ENCODE measurements at places on chromosomes 3 and 15.

DNA sequence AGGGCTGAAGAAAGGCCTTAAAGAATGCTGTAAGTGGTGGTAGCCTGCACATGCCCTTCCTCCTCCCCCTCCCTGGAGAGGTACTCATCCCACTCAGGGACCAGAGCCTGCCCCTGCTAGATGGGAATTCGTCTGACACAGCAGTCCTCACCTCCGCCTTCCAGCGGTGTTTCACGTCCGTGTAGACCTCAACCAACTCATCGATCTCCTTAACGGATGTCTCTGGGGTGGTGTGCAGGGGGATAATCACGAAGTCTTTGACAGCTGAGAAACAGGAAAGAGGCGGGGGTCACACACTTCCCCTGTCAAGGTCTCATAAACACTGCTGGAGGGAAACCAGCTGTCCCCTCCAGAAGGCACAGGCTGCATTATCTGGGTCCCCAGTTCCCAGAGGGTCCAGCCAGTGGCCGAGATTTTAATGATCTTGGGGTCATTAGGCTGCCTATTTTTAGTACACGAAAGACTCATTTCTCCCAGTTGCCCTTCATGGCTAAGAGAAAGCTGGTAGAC is 9.9 kb downstream of the DNASE1L3 start:
- no peak for DNase-seq

GRCh38 chr15:58521293-58521991 is 89.7 kb downstream of the LIPC start:
- DNase-seq = no peak

DNA sequence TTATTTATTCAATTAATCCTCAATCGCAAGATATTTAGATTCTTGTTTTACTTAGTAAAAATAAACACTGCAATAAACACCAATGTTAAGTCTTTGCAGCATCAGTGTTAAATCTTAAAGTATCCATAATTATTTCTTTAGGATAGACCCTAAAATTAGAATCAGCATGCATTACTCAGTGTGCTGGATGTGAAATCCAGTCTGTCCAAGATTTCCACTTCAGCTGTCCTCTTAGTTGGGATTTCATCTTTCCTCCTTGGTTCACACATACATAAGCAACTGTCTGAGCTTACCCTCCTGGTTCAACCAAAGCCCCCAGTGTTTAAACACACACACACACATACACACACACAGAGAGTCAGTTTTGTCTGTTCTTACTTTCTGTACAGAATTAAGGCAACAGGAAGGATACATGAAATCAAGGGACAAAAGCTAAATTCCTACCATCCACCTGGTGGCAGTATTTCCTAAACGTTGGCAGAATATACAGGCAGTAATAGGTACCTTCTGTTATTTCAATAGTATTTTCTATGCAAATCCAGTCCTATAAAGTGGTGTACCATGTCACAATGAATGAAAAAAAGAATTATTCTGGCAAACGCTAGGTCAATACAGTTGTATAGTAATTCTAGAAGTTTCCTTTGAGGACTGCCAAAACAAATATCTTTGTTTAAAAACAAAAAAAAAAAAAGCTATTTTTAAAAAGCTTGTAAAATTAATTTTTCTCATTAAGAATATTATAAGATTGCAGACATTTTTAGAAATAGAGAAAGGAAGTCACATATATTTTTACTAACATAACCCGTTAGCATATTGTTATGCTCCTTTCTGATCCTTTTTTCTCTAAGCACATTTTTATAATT is 27.3 kb upstream of the DMXL2 start:
- DNase-seq = peak; percentile 21

DNA sequence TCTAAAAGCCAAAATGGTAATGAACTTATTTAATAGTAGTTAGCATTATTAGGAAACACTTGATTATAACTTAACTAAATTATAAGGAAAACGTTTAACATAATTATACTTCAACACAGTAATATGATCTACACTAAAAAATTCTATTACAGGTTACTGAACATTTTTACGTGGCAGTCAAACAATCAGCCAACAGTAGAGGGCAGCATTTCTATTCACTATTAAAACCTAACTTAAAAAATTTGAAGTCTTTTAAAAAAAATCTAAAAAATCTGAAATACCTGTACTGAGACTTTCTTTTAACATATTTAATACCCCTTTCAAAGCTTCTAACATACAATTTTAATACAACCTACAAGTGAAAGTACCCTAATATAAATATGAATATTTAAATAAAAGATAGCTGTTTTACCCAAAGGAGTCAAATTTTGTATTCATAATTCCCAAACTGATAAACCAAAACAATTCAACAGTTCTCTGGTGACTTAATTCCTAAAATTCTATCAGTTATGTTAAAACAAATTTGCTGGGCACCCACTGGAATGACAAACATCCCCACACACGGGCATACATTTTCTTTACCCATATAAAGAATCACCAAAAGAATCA is 41.5 kb downstream of the DLG1 start:
- DNase-seq = no peak

DNA sequence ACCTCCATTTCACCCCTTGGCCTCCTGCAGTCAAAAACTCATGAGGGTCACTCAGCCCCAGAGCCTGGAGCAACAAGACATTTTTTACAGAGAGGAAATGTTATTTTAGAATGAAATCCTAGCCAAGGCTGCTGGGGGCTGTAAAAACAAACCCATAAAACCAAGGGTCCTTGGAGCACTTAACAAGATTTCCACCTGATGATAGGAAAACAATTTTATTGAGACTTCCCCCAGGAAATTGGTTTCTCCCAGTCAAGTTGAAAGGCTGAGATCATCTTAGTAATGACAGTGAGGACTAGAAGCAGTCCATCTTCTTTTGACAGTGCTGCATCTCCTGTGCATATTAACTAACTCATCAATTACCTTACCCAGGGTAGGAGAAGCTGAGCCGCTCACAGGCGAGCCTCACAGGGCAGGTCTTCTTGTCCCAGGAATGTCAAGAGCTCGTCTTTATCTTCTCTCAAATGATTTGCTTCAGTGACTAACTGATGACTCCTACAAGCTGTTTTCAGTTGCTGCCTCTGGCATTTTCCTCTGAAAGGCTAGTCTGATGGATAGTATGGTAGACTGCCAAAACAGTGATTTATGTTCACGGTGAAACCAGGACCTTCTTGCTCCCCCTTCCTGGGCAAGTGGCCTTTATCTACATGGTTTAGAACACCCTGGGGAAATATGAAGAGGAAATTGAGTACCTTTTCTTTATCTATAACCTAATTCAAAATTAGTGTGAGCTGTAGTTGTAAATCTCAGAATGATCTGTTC is 34.6 kb upstream of the AEN start:
- no peak for DNase-seq

DNA sequence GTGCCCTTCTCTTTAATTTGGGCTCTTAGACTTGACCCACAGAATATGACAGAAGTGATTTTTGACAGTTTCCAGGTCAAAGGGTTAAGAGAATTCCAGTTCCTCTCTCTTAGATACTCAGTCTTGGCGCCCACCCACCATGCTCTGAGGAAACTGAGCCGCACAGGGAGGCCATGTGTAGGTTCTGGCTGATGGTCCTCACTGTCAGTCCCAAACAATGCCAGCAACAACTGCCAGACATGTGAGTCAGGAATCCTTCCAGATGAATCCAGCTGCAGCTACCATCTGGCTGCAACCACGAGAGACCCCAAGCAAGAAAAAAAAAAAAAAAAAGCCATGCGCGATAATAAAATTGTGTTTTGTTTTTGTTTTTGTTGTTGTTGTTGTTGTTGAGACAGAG is 326.6 kb downstream of the MAGI1 start:
- no peak for DNase-seq

- DNase-seq = no peak
Observed at GRCh38 chr3:111238885-111239284, 167.3 kb downstream of the NECTIN3 start.

DNA sequence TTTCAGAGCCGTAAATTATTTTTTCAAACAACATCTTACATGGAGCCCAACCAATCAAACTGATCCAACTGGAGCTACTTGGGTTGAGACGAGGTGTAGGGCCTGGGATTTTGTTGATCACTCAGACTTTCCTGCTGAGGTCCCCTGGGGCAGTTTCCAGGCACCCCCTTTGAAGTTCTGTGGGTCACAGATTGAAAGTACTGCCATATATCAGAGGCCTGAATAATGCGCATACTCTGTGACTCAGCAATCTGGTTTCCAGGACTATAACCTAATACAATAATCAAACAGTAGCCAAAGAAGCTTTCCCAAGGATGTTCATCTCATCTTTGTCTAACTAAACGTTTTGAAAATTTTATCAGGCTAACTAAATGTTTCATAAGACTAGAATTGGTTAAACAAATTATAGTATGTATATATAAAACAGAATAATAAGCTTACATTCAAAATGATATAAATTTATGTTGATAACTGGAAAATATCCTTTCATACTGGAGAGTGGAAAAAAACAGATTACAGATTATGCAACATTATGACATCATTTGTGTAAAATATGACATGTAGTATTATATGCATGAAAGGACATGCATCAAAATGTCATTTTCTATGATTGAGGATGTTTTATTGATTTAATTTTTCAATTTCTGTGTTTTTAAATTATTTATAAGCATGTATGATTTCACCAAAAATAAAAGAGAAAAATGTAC is 617.1 kb downstream of the NTRK3 start:
- no peak for DNase-seq

DNA sequence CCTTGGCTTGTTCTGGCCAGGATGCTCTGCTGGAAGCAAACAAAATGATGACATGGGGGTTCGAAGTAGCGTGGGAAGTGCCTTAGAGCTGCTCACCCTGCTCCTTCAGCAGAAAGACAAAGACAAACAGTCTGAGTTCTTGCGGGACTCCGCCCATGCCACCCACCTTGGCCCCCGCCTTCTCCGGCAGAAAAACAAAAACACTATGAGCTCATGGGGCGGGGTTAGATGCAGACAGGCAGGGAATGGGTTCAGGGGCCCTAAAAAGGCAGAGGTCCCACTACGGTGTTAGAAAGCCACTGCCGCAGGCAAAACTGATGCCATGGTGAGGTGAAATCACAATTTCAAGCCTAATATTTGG is 9.7 kb upstream of the NCKIPSD start:
- no peak for DNase-seq

- peak; percentile 75 for DNase-seq
Observed at GRCh38 chr3:48634661-48635221, 520 bp downstream of the SLC26A6 start.

DNA sequence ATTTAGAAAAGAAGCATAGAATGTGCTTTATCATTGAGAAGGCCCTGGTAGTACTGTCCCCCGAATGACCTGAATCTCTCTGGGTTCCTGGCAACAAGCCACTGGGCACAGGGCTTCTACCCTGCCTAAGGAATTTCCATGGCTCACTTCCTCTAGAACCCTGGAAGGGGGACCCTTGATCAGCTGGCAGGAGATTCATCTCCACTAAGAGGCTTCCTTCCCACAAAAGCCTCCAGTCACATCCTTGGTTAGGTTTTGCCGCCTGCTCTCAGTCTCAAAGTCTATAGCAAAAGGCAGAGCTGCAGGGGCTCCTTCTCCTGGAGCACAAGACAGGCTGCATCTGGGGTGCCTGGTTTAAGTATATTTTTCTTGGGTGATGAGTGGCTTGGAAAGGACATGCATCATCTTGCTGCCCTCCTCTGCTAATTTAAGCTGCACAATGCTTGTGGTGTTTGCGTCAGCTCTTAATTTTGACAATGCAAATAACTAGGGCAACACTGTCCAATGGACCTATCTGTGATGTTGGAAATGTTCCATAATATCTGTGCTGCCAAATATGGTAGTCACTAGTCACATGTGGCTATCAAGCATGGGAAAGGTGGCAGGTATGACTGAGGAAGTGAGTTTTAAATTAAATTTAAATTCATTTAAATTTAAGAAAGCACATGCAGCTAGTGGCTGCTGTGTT is 33.4 kb upstream of the RARRES1 start:
- DNase-seq = no peak

DNA sequence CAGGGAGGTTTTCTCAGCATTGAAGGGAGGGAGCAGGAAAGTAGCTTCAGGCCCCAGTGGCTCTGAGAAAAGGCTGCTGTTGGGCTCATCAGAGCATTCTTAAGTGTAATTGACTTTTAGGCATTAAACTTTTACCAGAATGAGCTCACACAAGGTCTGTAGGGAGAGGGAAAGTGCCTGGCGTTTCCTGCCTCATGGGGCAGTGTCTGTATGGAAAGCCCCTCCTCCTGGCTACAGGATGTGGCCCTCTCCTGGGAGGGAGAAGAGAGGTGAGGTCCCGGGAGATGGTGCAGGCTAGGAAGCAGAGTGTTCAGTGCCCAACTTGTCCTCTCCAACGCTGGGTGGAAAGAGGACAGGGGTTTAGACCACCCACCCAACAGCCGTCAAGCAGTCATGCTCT is 21.3 kb upstream of the SCN10A start:
- DNase-seq = no peak

DNA sequence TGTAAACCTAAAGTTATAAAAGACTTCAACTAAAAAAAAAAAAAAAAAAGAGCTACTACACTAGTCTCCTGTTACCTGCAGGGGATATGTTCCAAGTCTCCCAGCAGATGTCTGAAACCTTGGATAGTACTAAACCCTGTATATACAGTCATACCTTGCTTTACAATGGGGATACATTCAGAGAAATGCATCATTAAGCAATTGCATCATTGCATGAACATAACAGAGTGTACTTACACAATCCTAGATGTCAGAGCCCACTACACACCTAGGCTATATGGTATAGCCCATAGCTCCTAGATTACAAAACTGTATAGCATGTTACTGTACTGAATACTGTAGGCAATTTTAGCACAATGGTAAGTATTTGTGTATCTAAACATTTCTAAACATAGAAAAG is 119.1 kb downstream of the GMPS start:
- no peak for DNase-seq

- DNase-seq = no peak
Observed at GRCh38 chr3:143389388-143389787, 269.8 kb downstream of the CHST2 start.

DNA sequence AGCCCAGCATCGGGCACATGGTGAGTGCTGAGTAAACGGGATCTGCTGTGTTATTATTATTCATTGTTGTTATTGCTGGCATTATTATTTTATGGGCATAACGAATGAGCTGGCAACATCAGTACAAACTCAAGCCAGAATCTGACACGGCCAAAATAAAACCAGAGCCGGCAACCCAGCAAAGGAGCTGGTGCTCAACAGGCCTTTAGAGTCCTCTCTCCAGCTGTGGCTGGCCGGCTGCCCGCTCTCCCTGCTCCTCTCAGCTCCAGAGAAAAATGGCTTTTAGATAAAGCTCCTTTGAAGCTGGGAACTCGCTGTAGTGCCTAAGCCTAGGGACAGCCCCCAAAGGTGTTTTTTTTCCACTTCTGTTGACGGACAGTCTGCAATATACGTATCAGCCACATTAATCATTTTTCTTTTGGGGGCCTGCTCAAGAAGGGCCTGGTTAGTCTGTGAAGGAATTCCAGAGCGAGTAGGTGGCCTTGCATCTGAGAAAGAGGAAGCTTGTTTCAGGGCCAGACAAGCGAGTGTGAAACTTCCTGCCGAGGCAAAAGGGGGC is 193.9 kb upstream of the UBE2E1 start:
- no peak for DNase-seq

DNA sequence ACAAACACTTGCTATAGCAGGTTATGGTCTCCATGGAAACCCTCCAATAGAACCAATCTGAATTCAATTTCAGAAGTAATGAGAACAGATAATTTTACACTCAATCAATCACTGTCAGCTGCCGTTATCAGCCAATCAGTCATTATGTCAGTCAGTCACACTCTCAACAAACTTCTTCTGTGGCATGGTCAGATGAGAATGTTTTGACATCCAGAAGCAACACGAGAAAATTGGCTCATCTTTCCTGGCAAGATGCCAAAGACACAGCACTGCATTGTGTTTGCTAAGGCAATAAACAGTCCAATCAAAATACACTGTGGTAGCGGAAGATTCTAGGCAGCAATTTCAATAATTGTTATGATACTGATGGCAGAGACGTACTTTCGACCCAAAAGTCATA is 190.7 kb downstream of the RORA start:
- no peak for DNase-seq

Data from GM12891 (cell line).